ENCODE measurements at places on chromosomes 4 and X. TPM values are rescaled to one million over a fixed set of nuclear protein-coding genes. Genes with fewer than 3 reads are reported as not detected.

NONO gene
- total RNA-seq = 110 TPM

- no peak for DNase-seq
Measured at GRCh38 chr4:33579951-33580350, 2664.4 kb downstream of the ARAP2 start.

- no peak for DNase-seq
Measured at GRCh38 chr4:19314116-19314515, 937.6 kb upstream of the SLIT2 start.

GRCh38 chr4:54281054-54281766 lies 52.1 kb downstream of the PDGFRA start:
- DNase-seq = peak; percentile 87

DCAF16 gene
- 10.4 TPM for total RNA-seq

DNA sequence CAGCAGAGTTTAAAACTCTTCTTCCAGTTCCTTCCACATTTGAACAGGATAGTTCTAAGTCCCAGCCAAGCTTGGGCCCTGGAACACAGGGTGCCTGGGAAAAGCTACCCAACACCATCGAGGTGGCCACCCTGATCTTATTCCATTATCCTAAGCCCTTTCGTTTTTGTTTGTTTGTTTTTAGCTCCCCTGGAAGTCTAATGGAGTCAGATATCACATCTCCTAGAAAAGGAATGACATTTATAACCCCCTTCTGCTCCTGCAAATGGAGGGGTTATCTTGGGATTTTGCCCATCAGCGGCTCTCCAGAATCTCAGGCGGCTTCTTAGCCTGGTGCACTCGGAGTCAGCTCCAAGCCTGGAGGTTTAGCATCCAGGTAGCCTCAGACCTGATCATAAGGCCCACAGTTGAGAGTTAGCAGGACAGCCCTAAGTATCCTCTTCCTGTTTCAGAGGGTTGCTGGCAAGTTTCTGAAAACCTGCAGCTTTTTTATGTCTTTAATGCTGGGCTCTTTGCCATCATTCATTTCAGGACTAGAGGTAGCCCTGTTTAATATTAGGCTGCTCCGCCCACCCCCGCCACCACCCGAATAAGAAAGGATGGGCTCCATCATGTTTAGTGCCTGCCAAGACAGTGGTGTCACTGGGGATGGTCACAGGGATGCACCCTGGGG lies 230.0 kb upstream of the LNX1 start:
- DNase-seq = no peak

MAGEC2 gene
- not detected for total RNA-seq

- no peak for DNase-seq
Measured at GRCh38 chr4:139465922-139466321, 12.0 kb downstream of the RAB33B start.

TCEAL6 gene
- not detected for total RNA-seq

GIMD1 gene
- not detected for total RNA-seq

NIPAL1 gene
- 0.69 TPM for total RNA-seq

Measured in psoas muscle (tissue), 8 donors.